ENCODE measurements at places on chromosomes 3 and 15.

DNA sequence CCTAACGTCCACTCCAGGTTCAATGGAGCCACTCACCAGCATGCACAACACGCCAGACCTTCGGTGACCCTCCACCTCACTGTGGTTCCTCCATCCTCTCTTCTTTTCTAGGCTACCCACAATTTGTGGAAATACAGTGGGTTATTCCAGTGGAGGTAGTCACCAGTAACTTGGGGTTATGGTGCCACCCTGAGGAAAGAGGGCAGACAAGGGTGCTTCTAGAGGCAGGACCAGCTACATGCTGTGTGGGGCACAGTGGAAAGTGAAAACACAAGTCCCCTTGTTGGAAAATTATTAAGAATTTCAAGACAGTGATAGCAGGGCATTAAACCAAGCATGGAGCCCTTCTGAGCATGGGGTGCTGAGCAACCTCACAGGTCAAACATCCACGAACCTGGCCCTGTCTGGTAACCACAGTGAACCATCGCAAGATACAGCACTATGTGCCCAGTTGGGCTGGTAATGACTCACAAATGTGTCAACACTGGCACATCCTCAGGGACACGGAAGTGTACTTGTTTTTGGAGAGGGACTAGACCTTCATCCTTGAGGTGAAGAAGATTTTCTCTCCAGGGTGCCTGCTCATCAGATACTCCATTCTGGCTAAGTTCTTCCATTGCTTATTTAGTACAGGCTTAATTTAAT is 166.7 kb downstream of the STT3B start:
- DNase-seq: no peak

GRCh38 chr3:46854555-46854991 is 8.7 kb downstream of the MYL3 start:
- no peak for DNase-seq

- DNase-seq: no peak
These were observed 291.8 kb downstream of the EDEM1 start for GRCh38 chr3:5479229-5479799.

DNA sequence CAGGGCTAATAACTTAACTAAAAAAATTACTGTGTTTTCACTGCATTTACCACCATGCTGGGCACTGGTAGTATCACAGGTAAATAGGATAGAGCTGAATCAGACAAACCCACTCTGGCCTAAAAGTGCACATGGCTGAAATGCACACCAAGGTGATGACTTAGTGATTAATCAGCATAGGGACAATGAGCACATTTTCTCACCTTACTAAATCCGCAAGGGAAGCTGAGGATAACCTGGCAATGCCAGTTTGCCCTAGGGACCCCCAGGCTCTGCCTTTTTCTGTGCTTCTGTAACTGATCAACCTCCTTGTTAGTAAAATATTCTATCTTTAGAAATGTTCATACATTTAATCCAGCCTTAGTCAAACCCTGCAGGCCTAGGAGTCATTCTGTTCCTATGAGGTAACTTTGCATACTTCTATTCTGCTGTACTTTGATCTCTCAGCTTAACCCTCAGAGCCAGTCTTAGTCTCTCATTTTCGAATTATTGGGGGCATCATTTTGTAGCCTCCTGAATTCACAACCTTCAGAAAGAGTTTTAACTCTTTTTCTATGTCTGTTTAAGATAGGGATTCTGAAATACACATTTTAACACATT is 562.9 kb upstream of the KCNMB2 start:
- no peak for DNase-seq

GRCh38 chr3:150022381-150023238 is 51.9 kb upstream of the PFN2 start:
- DNase-seq: no peak

DNA sequence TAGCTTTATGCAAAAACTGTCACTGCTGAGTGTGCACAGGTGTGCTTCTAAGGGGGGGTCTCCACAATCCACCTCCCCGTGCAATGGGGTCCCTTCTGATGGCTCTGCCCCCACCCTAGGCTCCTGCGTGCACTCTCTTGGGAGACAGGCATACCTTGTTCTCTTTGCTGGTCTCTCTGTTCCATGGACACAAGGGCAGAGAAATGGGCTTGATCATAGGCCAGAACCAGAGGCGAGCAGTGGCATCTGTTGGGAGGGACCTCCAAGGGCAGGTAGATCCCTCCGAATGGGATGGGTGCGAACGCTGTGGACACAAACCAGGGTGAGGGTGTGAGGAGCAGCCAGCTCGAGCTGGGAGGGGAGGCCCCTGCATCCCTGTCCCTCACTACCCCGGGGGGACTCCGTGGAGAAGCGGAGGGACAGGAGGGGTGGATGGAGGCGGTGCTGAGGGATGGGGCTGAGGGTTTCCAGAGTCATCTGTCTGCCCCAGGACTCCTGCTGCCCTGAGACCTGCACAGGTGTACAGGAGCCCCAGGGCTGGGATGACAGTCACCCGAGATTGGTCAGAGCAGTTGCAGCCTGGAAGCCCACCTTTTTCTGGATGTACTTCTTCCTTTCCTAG is 175.0 kb downstream of the KLF13 start:
- DNase-seq: no peak

DNA sequence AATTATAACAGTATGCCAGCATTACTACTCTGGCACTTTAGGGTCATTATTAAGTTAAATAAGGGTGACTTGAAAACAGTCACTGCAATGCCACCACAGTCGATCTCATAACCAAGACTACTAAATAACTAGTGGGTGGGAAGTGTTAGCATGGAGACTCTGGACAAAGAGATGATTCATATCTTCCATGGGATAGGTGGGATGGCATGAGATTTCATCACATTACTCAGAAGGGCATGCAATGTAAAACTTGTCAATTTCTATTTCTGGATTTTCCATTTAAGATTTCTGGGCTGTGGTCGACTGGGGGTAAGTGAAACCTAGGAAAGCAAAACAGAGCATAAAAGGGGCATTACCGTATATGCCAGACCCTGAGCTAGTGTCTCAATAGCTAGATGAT is 538.9 kb upstream of the GRM7 start:
- no peak for DNase-seq

DNA sequence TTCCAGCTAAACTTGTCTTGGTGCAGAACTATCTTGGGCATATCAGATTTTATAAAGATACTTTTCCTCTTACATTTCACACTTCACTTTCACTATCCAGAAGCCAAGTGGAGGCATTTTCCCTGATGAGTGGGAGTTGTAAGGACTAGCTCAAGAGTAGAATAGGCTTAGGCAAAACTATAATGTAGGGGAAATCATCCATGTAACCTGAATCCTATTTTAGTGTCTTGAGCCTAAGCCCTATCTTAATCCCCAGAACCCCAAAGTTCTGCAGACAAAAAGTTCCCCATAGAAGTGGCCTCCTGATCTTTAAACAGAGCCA is 42.2 kb upstream of the CD47 start:
- DNase-seq: no peak

DNA sequence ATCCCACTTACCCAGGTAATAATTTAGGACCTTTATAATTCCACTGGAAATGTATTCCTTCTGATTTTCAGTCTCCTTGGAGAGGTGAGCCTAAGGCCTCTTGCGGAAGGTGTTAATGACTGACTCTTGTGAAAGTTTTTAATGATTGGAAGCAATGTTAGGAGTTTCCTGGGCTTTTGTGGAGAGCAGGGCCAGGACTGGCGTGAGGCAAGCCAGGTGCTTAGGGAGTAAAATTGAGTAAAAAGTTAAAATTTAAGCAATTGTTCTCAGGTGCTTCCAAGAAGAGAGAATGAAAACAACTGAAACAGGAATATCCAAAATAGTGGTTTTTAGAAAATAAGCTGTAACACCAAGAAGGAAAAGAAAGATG is 130.6 kb upstream of the TGFBR2 start:
- DNase-seq: no peak

DNA sequence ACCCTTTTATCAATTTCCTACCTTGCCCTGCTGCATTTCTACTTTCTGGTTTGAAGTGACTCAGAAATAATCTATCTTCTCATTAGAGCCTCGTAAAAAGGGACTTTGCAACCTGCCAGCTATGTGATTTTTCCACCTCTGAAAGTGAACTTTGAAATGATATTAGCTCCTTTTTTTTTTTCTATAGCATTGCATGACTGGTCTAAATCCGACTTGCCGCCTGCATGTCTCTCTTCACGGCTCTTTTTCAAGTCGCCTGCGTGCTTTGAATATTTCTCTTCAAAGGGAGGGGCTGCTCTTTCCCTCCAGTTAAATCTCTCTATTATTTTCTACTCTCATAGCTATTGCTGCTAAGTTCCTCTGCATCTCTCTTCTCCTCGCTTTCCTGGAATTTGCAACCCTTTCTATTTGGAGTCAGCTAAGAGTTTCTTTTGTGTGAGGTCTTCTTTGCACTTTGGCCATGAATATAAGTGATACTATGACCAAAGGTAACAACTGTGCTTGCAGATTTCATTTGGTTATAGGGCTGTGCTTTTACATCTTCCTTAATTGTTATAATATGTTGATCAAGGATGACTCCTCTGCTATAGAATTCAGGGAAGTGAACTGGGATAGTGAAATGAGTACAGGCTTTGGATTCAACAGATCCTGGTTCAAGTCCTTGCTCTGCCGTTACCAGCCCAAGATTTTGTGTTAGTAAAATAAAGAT is 541.1 kb downstream of the AGBL1 start:
- no peak for DNase-seq

DNA sequence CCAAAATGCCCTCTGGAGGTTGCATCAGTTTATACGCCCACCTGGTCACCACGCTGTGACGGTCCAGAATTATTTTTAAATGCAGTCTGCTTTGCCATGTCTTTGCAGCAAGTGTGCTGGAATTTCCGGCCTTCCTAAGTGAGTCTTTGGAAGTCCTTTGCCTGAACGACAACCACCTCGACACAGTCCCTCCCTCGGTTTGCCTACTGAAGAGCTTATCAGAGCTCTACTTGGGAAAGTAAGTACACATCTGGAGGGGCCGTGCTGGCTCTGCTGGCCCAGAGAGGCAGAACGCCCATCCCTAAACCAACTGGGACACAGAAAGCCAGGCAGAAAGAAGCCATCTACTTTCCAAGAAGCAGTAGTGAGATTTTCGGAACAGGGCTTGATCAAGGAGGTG is 101.8 kb downstream of the LRRK1 start:
- DNase-seq: no peak

DNA sequence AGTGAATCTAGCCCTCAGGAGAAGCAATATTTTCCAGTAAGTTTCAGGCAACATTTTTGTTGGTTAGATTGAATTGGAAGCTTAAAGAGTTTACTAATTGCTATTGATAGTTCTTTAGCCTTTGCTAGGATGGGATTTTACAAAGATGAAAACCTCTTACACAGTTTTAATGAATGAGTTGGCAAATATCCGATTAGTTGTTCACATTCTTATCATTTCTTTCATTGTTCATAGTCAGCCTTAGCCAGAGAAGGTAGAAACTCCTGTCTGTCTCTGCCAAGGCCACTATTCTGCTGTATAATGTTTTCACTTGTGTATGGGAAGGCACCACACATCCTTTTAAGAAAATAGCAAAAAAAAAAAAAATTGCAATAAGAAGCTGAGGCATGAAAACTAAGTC is 222.0 kb upstream of the MANF start:
- DNase-seq: no peak

- no peak for DNase-seq
These were observed 14.7 kb upstream of the AGTR1 start for GRCh38 chr3:148682997-148683396.

DNA sequence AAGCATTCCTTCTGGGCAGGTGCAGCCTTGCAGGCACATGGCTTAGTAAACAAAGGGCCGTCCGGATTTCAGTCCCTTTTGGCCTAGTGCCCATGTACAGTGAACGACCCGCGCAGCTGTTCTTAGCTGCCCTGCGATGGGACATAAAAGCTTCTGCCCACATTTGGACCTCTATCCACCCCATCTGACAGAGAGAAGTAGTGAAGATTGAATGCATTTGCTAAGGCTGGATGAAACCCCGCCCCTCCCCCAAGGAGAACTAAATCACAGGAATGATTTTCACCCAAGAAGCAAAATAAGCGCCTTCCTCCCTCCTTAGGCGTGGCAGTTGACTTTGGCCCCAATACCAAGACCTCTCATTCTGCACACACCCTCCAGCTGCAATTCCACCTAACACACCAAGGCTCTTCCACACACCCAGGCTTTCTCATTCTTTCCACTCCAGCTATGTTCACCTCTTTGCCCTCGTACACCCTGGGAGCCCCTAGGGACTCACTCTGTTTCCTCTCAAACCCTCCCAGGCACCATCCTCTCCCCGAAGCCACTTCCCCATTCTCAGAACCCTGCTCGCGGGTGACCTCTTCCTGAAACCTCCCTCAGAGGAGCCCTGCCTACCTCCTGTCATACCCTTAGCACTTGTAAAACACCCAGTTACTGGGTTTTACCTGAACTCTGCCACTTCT is 14.1 kb upstream of the HRH1 start:
- DNase-seq: no peak

DNA sequence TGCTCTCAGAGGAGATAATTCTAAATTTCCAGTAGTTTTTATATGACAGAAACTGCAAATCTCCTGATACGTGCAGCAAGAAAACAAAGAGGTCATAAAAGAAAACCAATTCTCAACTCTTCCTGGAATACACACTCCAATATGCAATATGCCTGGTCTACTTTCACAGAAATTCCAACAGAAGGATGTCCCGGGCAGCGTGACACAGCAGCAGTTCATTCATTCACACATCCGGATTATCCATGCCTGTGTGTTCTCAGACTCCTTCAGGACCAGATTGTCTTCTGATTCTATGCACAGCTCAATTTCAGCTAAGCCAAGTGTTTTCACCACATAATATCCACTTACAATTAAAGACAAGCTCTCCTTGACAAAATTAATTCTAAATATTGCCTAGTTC is 64.3 kb downstream of the FBN1 start:
- DNase-seq: no peak

- DNase-seq: no peak
These were observed 49.4 kb upstream of the UBE2E1 start for GRCh38 chr3:23756206-23756840.

DNA sequence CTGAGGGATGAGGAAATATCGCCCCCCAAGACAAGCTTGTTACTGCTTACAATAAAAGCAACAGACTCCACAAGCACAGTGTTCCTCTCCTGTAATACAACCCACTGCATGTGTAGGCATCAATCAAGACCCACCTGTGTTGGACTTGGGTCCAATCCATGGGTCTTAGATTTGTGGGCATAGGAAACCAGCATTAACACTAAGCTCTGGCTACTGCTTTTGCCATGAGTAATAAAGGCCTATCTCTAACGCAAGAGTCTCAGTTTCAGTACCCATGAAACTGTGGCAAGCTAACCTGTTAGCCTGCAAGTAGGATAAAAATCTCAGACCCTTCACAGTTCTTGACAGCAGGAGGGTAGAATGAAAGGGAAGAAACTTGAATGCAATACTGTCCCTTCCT is 5.2 kb upstream of the EIF1B start:
- DNase-seq: no peak

GRCh38 chr3:66606868-66607267 is 106.0 kb upstream of the LRIG1 start:
- DNase-seq: no peak

GRCh38 chr15:97684249-97684648 is 276.3 kb upstream of the ARRDC4 start:
- DNase-seq: no peak

- DNase-seq: no peak
These were observed 204.0 kb downstream of the TAFA4 start for GRCh38 chr3:68728343-68728742.

All from activated CD8-positive, alpha-beta memory T cell treated with anti-CD3 and anti-CD28 coated beads for 4 hours (primary cell).